ENCODE measurements at places on chromosomes 7 and 10.

- no peak for DNase-seq
These were observed 102.9 kb upstream of the FAM20C start for GRCh38 chr7:89232-90019.

GRCh38 chr10:42951486-42952251 lies 125.2 kb upstream of the RET start:
- no peak for DNase-seq

- DNase-seq, result peak; percentile 22
These were observed 39.8 kb upstream of the SRGN start for GRCh38 chr10:69048103-69048502.

GRCh38 chr10:77281719-77282118 lies 355.9 kb downstream of the KCNMA1 start:
- no peak for DNase-seq

GRCh38 chr7:55303220-55303619 lies 61.9 kb upstream of the LANCL2 start:
- DNase-seq, result no peak

- DNase-seq, result no peak
These were observed 32.5 kb downstream of the NUB1 start for GRCh38 chr7:151374139-151374538.

- no peak for DNase-seq
These were observed 91.5 kb upstream of the EFCAB10 start for GRCh38 chr7:105672801-105673200.

DNA sequence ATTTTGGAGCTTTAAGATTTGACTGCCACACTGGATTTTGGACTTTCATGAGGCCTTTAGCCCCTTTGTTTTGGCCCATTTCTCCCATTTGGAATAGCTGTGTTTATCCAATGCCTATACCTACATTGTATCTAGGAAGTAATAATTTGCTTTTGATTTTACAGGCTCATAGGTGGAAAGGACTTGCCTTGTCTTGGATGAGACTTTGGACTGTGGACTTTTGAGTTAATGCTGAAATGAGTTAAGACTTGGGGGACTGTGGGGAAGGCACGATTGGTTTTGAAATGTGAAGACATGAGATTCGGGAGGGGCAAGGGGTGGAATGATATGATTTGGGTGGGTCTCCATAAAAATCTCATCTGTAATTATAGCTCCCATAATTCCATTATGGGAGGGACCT lies 47.6 kb upstream of the PAPSS2 start:
- DNase-seq, result no peak

- DNase-seq, result no peak
These were observed 304.4 kb upstream of the LYZL1 start for GRCh38 chr10:28984431-28984830.

DNA sequence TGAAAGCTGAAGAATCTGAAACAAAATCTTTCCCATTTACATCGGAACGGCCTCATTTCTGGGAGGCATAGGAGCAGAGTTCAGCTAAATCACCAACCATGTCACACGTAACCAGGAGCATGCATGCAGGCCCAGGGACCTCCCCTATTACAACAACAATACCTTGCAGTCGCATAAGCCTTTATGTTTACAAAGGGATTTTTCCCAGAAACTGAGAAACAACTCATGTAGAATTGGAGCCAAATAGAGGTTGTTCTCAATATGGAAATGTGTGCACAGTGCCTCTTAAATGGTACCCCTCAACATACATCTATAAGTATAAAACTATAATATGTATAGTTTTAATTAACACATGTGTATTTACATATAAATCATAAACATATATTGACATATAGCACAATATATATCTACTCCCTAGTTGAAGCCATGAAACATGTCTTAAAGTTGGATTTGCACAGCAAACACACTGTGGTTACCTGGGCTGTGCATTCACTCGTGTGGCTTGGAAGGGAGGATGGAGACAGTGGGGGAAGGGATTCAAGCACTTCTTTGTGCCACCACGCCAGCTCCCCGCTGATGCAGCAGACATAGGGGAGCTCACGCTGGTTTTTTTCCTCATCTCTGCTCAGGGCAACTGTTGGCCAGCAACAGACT lies 35.0 kb upstream of the DGKI start:
- no peak for DNase-seq

DNA sequence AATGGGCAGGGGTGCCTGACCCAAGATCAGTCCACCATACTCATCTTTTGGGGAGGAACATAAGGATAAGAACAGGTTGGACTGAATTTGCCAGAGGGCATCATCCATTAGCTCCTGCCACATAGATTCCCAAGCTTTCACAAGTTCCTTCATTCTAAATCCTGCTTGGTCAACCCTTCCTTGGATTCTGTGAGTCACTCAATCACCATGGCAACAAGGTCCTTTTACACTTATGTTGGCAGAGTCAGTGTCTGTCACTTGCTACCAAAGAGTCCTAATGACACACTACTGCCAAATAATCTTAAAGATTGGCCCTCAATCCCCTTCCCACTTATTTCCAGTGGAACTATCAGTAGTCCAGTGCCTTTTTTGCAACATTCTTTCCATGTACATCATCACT lies 5.0 kb upstream of the LGI1 start:
- no peak for DNase-seq

GRCh38 chr10:127989481-127990012 lies 82.6 kb downstream of the PTPRE start:
- no peak for DNase-seq

DNA sequence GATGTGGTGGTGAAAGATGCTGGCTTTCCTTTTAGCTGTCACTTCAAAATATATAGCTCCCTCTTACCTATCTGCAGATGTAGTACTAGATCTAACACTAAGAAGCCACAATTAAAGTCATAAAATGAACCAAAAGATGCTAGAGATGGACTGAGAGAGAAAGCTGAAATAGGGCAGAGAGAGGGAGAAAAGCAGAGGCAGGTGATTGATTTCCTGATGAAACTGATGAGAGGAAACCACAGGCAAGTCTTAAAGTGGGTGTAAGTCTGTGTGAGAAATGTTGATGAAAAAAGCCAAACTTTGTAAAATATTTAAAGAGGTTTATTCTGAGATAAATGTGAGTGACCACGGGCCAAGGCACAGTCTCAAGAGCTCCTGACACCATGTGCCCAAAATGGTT lies 194.3 kb upstream of the MBL2 start:
- no peak for DNase-seq

GRCh38 chr7:12315049-12315448 lies 88.6 kb downstream of the VWDE start:
- DNase-seq, result no peak

DNA sequence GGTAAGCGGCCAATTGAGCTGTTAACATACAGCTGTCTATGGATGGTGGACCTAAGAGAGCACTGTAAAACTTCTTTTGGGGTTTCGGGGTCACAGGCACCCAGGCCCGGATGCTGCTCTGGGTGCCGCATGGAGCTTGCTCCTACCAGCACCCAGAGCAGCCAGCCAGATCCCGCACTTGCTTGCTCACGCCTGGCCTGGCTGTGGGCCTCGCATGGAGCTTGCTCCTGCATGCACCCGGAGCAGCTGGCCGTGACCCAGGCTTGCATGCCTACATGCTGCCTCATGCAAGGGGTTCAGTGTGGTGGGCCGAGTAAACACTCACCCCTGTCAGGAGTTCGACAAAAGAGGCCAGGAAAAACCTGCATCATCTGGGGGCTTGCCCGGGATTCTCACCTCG lies 896.9 kb downstream of the SORCS1 start:
- no peak for DNase-seq

- no peak for DNase-seq
These were observed at the start of gene SFTPA1 for GRCh38 chr10:79610601-79611191. SFTPA1 (plus strand) TSS chr10:79610939; CDS start chr10:79611826, 887 bp downstream.

GRCh38 chr10:43395571-43396060 lies 13.4 kb downstream of the HNRNPF start:
- no peak for DNase-seq

DNA sequence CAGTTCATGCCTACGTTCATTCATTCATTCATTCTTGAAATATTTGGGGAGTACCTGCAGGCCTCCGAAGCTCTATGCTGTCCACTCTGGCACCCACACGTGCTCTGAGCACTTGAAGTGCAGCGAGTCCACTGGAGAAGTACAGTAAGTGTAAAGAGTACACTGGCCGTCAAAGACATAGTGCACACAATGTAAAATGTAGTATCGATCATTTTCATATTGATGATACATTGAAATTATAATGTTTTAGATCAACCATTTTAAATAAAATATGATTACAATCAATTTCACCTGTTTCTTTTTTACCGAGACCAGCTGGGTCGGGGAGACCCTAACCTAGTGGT lies 37.0 kb upstream of the PURB start:
- no peak for DNase-seq

DNA sequence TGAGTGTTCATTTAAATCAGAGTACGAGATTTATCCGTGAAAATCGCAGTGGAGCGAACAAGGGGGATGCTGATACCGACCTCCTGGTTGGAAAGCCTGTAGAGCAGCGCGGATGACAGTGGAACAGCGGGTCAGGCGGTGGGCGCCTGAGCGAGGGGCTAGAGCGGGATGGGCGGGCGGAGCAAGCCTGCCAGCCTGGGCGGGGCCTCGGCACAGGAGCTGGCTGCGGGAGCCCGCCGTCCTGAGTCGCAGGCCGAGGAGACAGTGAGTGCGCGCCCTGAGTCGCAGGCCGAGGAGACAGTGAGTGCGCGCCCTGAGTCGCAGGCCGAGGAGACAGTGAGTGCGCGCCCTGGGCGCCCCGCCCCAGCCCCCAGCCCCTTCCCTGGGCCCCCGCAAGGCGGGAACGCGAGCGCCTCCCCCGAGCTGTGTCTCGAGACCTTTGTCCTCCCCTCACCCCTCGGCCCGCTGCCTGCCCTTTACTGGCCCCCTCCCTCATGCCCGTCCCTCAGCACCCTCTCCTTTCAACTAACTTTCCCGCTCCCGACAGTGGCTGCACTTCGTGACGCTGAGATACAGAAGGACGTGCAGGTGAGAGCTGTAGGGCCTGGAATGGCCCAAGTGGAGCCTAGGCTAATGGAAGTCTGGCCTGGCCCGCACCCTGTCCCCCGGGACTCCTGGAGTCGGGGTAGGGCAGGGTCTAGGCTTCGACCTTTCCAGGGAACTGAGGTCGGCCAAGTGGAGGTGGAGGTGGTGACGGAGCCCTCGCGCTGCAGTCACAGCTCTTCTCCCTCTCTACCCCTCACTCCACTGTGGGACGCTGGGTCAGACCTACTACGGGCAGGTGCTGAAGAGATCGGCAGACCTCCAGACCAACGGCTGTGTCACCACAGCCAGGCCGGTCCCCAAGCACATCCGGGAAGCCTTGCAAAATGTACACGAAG lies at the start of gene AS3MT:
Gene AS3MT (plus strand): TSS at position 213 of the 941 bp plus-strand sequence. CDS start 123 bp downstream, at position 336.
- DNase-seq, result no peak

GRCh38 chr7:138435231-138435919 lies 24.7 kb upstream of the TRIM24 start:
- no peak for DNase-seq

GRCh38 chr7:81487516-81487915 lies 282.3 kb downstream of the HGF start:
- no peak for DNase-seq

DNA sequence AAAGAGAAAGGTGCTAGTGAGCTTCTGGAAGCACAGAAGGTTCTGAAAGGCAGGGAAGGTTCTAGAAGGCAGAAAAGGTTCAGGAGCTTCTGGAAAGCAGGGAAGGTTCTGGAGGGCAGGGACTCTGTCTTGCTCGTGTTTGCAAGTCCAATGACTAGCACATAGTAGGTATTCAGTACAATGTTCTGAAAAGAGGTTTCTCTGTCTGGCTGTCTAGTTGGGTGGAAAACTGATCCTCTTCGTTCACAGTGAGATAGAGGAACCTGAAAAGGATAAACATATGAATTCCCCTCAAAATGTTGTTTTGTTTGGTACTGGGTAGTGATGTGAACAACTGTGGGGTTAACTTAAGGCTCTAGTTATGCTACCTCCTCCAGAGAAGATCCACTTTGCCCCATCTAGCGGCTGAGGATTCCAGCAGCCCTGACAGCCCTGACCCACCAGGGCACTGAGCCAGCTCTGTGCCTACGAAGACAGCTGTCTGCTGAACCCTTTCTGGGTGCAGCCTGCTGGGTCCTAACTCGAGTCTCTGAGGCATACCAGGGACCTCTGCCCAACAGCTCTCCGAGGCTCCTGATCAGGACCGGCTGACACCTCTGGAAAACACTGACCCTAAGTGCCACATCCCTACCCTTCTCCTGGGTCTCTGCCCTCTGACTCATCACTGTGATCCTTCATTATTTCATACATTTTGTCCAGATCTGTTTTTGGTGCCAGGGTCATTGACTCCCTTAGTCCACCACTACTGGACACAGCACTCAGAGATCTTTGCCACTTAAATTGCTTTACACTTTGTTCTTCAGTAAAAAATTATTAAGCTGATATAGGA lies 15.4 kb downstream of the PTPRN2 start:
- no peak for DNase-seq

GRCh38 chr10:114103284-114103683 lies 59.6 kb downstream of the ADRB1 start:
- peak; percentile 48 for DNase-seq

GRCh38 chr7:50330254-50330653 lies 25.7 kb downstream of the IKZF1 start:
- DNase-seq, result peak; percentile 13

Data from CD4-positive, alpha-beta T cell treated with Interleukin-10 for 1 hour (primary cell).